GM23248 (cell line): ENCODE measurements at places on chromosomes 11 and 22. TPM values are rescaled to one million over a fixed set of nuclear protein-coding genes. Genes with fewer than 3 reads are reported as not detected.

Gene KAT5
- 36.6 and 47.4 TPM in 2 replicates for total RNA-seq

Gene DCDC1
- not detected in 2 replicates for total RNA-seq

Gene C11orf91
- total RNA-seq: not detected in 2 replicates

Gene OR52A5
- total RNA-seq: not detected in 2 replicates

Gene PKNOX2
- 0.51 and 0.76 TPM in 2 replicates for total RNA-seq

Gene BTBD18
- total RNA-seq: not detected in 2 replicates

Gene KCNK4
- total RNA-seq: not detected in 2 replicates

Gene MS4A3
- not detected in 2 replicates for total RNA-seq
